8988T (cell line): ENCODE measurements at places on chromosomes 7 and 10.

- no peak for DNase-seq
Measured at GRCh38 chr7:114508086-114508485, 93.5 kb downstream of the FOXP2 start.

GRCh38 chr7:157905651-157906461 lies 569.1 kb downstream of the DNAJB6 start:
- no peak for DNase-seq

- no peak for DNase-seq
Measured at GRCh38 chr7:155893664-155894063, 81.4 kb upstream of the SHH start.

DNA sequence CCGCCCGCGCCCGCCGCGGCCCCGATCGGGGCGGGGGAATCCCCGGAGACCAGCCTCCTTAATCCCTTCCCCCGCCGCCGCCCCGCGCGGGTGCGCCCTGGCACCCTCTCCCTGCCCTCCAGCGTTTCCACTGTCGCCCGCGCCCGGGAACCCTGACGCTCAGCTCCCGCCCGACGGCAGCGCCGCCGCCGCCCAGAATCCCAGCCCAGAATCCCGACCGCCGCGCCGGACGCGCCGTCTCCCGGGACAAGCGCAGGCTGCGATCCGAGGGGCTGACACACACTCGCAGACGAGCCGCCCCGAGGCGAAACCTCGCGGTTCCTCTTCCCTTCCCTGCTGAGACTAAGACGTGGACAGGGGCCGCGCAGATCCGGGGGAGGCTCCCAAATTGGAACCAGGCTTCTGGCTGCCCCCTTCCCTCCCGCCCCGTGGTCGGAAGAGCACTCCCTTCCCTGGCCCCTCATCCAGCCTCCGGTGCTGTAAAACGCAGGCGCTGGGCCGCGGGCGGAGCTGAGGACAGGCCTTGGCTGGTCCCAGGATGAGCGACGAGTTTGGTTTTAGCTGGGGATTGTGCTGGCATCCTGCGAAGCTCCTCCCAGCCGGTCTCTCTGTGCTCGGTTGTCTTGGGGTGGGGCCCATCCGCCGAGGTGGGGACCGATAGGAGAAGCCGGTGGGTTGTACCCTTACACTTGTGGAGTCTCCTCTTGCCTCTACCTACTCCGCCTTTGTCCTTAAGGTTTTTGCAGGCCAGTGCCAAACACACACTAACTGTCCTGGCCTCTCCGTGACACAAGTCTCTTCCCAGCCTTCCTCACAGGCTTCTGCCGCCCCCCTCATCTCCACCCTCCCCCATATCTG lies 1.1 kb downstream of the MARVELD1 start:
- DNase-seq, result peak; percentile 84

DNA sequence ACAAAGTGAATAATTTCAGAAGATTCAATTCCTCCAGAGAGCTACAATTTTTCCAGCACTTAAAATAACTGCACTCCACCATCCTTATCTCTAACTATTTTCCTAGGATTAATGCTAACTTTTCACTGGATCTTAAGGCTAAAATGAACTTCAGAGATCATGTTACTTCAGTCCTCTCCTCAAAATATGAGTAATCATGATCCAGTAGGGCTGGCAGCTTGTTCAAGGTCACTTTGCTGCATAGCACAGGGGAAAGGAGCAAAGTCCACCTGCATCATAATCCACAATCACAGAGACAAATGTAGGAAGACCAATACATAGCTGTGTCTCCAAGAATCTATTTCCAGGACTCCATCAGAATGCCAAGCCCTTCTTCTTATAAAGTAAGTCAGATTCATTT lies 150.3 kb downstream of the LRRTM3 start:
- no peak for DNase-seq

DNA sequence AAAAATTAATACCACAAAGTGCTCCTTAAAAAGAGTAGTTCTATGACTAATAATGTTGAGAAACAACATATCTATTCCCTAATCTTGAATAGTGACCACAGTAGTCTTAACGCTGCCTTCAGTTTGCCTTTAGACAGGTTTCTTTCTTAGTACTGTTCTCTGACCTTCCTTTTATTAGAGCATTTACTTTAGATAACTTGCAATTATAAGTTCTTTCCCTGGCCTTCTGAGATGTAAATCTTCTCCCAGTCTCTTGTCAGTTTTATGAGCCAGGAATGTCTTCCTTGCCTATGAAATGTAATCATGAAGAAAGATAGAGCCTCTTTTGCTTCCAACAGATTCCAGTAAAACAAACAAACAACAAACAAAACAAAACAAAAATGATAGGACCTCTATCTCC lies 1119.8 kb upstream of the LRRTM3 start:
- DNase-seq, result no peak

GRCh38 chr7:134813663-134814396 lies 34.4 kb downstream of the CALD1 start:
- DNase-seq, result no peak

- DNase-seq, result no peak
Measured at GRCh38 chr7:77524731-77525130, 12.4 kb upstream of the PTPN12 start.

- DNase-seq, result no peak
Measured at GRCh38 chr7:105766421-105767073, 109.9 kb downstream of the ATXN7L1 start.

DNA sequence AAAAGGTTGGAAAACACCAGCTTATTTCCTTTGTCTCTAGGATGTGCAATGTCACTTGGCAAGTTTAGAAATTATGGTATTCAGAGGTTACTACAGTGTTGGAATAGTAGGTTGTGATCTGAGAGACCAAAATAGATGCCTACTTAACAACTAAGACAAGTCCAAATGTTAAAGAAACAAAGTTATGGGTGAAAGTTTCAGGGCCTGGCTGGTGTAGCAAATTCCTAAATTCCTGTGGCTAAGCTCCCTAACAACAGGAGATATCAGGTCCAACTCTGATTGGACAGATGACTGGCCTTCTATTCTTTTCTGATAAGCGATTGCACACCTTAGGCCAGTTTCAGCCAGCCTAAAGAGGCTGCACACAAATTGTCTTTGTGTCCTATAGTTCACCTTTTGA lies 873.5 kb downstream of the REEP3 start:
- no peak for DNase-seq

DNA sequence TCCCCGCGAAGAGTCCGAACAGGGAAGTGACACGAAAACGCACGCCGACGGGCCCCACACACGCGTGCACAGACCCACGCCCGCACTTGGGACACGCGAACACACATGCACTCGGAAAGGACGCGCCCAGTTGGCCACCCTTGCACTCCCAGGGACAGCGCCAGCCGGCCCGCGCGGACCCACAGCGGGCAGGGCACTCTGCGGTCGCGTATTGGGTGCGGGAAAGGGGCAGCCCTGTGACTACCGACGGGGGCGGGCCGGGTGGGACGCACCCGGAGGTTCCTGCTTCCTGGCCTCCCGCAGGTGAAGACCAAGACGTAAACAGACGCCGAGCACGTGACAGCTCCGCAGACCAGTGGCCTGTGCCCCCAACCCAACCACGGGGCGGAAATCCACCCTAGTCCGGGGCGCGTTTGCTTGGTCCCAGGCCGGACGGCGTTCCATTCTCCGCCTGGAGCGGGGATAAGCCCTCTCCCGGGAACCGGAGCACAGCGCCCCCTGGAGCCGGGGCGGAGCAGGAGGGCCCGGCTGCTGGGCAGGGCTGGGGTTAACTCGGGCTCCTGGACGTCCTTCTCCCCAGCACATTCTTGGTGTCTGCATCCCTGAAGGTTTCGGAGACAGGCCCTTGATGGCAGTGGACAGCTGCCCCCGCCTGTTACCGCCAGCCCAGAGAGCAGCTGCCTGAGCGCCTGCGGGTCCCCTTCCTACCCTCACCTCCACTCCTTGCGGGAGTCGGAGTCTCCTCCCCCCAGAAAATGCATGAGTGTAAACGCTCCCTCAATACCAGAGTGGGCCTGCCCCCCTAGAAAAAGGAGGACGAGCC lies 2.0 kb upstream of the LZTS2 start:
- DNase-seq, result peak; percentile 96

DNA sequence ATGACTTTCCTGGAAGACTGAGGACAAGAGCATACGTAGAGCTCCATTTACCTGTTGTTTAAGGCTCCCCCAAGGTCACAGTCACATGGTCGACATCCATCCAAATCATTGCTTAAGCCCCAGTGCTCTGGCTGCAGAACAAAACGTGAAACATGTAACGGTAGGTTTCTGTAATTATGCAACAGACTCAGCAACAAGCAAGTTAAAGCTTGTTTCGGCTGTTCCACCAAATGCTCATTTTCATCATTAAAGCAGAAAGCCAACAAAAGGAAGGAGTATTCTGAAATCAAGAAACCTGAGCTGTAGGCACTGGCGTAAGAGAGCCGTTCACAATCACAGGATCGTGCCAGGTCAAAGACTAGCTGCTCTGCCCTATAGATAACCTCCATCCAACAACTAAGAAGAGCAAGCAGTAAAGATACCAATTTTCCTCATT lies 30.0 kb downstream of the LAMB1 start:
- DNase-seq, result no peak

DNA sequence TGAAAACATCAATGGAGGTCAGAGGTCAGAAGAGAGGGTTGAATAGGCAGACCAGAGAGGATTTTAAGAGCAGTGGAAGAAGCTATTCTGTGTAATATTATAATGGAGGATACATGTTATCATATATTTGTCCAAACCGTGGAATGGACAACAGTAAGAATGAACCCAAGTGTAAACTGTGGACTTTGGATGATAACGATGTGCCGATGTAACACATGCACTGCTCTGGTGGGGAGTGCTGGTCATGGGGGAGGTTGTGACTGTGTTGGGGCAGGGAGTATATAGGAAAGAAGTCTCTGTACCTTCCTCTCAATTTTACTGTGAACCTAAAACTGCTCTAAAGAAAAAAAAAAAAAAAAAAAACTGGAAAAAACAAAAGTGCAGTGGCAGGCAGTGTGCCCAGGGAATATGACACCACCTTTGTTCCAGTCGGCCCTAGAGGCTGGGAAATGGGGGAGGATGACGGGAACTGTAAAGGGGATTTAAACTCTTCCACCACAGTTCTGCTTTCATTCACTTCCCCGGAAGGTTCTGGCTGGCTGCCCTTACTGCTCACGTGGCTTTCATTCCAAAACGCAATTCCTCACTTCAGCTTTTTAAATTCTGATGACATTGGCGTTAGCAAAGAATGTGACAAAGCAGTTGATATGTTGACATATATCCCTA lies 113.7 kb upstream of the ANKRD1 start:
- DNase-seq, result no peak

GRCh38 chr7:4175346-4175973 lies 506.6 kb upstream of the FOXK1 start:
- no peak for DNase-seq

GRCh38 chr7:111113263-111114017 lies 22.5 kb downstream of the LRRN3 start:
- DNase-seq, result no peak

DNA sequence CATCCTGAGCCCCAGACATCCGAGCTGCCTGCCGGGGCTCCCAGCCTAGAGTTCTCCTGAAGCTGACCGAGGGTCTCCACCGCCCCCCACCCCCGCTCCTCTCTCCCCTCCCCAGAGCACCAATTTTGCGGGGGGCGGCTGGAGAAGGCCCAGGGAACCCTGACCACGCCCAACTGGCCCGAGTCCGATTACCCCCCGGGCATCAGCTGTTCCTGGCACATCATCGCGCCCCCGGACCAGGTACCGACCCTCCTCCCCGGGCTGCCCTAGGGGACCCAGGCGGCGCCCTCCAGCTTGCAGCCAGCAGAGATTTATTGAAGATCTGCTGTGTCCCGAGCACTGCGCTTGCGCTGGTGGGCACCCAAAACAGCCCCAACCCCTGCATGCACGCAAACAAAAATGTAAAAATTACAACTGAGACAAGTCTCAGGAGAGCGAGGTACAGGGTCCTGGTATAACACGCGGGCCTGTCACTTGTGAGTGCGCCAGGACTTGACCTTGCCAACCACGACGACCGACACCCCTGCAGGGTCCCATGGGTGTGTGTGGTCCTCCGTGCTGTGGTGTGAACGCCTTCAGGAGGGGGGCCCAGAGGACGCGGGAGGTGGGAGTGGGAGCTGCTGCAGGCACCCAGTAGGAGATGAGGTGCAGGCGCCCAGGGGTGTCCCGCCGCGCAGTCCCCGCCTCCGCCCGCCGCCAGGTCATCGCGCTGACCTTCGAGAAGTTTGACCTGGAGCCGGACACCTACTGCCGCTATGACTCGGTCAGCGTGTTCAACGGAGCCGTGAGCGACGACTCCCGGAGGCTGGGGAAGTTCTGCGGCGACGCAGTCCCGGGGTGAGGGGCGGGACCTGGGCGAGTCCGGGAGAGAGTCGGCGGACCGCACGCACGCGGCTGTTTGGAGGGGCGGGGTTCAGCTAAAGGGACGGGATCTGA lies 3.1 kb downstream of the PCOLCE start:
- DNase-seq, result no peak

DNA sequence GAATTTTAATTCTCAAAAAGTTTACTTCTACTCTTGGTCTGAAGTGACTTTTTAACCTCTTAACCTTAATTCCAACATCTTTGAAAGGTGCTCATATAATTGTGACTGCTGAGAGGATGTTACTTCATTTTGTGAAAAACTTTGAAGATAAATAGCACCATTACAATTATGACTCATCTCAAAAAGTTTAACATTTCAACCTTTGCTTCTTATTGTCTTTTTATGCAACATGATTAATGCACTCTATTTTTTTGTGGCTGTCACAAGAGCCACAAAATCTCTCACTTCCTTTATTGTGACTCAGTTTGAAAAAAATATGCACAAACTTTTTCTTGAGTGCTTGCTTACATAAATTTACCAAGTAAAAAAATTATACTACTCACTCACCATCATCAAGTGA lies 383.1 kb downstream of the LRRTM3 start:
- DNase-seq, result no peak

- peak; percentile 75 for DNase-seq
Measured at GRCh38 chr10:132306864-132307751, 642 bp downstream of the STK32C start.

DNA sequence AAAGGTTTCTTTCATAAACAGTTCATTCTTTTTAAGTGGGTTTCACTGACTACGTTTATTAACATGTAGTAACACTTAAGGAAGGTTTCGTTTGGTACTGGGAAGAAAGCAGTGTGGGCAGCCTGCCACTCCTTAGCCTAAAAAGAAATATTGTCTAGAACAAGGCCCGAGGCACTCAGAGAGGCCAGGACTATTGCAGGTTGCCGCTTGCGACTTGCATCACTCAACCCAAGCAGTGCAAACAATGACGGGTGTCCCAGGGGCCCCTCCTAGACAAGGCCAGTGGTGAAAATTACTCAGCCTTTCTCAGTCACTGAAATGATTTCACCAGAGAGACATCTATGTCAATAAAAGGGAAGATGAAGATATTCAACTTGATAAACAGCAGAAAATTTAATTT lies 243.9 kb downstream of the SNX13 start:
- no peak for DNase-seq

GRCh38 chr10:44567471-44567870 lies 182.6 kb upstream of the CXCL12 start:
- no peak for DNase-seq

DNA sequence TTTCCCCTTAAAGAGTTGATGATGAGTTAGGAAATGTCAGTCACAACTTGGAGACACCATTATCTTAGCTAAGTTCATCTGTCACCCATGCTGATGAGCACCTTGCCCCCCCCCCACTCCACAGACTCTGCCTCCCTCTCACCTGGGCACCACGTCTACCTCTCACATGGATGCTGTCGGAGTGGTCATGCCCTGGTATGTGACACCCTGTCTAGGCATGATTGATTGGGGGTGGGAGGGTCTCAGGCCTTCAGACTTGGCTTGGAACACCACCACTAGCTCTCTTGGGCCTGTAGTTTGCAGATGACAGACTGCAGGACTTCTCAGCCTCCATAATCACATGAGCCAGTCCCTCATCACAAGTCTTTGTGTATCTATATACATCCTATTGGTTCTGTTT lies 78.0 kb downstream of the WDR37 start:
- DNase-seq, result no peak
